B cell (primary cell): ENCODE measurements at places on chromosomes 12 and 14.

- H3K36me3 ChIP-seq, result no peaks in the 10 kb centered on the region
- peaks cover 67% of the 10 kb centered on the region for H3K4me1 ChIP-seq
- peak; percentile 41 for DNase-seq
- H3K27me3 ChIP-seq, result no peaks in the 10 kb centered on the region
- H3K27ac ChIP-seq, result peak overlapping the region; percentile 44
Observed at GRCh38 chr12:132429602-132429945, 60.4 kb upstream of the FBRSL1 start.

DNA sequence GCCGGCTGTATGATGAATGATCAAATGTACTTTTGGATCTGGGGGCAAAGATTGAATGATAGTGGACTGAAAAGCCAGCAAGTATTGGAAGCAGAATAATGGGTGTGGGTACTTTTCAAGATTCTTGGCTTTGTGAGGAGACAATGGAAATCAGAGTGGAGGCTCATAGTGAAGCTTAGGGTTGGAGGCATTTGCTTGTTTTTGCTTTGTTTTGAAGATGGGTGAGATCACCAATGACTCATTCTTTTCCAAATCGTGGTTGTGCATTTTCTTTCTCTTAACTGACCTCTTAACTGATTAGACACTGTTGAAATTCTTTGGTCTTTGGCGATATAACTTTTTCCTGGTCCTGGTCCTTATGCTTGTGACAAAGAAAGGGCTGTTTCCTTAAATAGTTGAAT, 54.4 kb downstream of the PELI2 start:
- H3K4me1 ChIP-seq, result peaks cover 15% of the 10 kb centered on the region
- DNase-seq, result no peak
- no peaks in the 10 kb centered on the region for H3K27me3 ChIP-seq
- H3K36me3 ChIP-seq, result no peaks in the 10 kb centered on the region
- no peak overlapping the region for H3K27ac ChIP-seq
- H3K4me3 ChIP-seq, result no peak overlapping the region

DNA sequence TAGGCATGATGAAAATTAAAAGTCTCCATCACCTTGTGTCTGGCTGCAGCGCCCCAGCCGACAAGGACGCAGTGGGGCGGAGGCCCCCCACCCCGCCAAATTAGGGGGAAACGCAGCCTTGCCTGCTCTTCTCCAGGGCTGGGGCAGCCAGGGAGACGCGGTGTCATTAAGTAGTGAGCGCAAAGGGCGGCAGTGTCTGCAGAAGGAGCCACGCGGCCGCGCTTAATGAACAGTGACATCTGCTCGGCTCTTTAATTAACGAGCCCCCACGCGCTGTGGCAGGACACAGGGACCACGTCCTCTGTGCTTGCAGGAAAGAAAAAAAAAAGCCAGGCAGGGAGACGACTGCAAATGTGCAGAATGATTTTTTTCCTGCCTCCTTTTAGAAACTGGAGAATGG, 93.4 kb upstream of the NCOR2 start:
- no peaks in the 10 kb centered on the region for H3K36me3 ChIP-seq
- H3K4me3 ChIP-seq, result no peak overlapping the region

- no peak for DNase-seq
- H3K4me3 ChIP-seq, result no peak overlapping the region
- peaks cover 57% of the 10 kb centered on the region for H3K4me1 ChIP-seq
- H3K27ac ChIP-seq, result peak overlapping the region; percentile 23
- H3K36me3 ChIP-seq, result no peaks in the 10 kb centered on the region
Observed at GRCh38 chr12:14993117-14993516, 20.3 kb downstream of the PDE6H start.

GRCh38 chr14:27391331-27391730, 793.5 kb upstream of the NOVA1 start:
- no peaks in the 10 kb centered on the region for H3K4me1 ChIP-seq
- no peak overlapping the region for H3K4me3 ChIP-seq
- DNase-seq, result no peak
- no peaks in the 10 kb centered on the region for H3K27me3 ChIP-seq

DNA sequence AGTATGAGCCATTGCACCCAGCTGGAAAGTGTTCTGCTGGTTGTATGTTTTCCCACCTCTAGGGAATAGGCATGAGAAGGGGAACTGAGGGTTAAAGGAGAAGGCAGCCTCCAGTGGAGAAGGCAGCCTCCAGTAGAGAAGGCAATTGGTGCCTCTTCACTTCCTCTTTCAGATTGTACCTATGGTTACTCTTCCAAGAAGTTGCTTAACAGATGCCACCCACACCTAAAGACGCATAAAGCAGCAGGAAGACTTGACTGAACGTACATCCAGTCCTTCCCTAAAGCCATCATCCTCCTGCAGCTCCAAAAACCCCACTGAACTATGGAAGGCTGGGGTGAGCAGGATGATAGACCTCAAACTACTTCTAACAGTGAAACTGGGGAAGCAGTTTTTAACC, 13.1 kb downstream of the DPF3 start:
- DNase-seq, result no peak
- H3K27me3 ChIP-seq, result no peaks in the 10 kb centered on the region
- no peak overlapping the region for H3K27ac ChIP-seq
- H3K36me3 ChIP-seq, result no peaks in the 10 kb centered on the region
- no peak overlapping the region for H3K4me3 ChIP-seq

- H3K27me3 ChIP-seq, result no peaks in the 10 kb centered on the region
- H3K4me1 ChIP-seq, result peaks cover 22% of the 10 kb centered on the region
- peak overlapping the region; percentile 72 for H3K27ac ChIP-seq
Observed at GRCh38 chr14:102592763-102593060, 263 bp downstream of the RCOR1 start.

GRCh38 chr12:54261815-54262402, 18.0 kb downstream of the CBX5 start:
- no peak overlapping the region for H3K27ac ChIP-seq
- H3K4me3 ChIP-seq, result no peak overlapping the region
- no peaks in the 10 kb centered on the region for H3K36me3 ChIP-seq
- peaks cover 17% of the 10 kb centered on the region for H3K4me1 ChIP-seq
- H3K27me3 ChIP-seq, result no peaks in the 10 kb centered on the region

GRCh38 chr12:87344699-87345098, 684.5 kb downstream of the C12orf50 start:
- H3K4me3 ChIP-seq, result no peak overlapping the region
- H3K4me1 ChIP-seq, result no peaks in the 10 kb centered on the region
- H3K36me3 ChIP-seq, result no peaks in the 10 kb centered on the region
- DNase-seq, result no peak
- H3K27me3 ChIP-seq, result no peaks in the 10 kb centered on the region
- no peak overlapping the region for H3K27ac ChIP-seq

GRCh38 chr12:52387859-52388258, 2.4 kb upstream of the KRT84 start:
- no peak for DNase-seq
- no peaks in the 10 kb centered on the region for H3K36me3 ChIP-seq
- H3K27me3 ChIP-seq, result peaks cover 7% of the 10 kb centered on the region
- H3K27ac ChIP-seq, result no peak overlapping the region
- no peak overlapping the region for H3K4me3 ChIP-seq

DNA sequence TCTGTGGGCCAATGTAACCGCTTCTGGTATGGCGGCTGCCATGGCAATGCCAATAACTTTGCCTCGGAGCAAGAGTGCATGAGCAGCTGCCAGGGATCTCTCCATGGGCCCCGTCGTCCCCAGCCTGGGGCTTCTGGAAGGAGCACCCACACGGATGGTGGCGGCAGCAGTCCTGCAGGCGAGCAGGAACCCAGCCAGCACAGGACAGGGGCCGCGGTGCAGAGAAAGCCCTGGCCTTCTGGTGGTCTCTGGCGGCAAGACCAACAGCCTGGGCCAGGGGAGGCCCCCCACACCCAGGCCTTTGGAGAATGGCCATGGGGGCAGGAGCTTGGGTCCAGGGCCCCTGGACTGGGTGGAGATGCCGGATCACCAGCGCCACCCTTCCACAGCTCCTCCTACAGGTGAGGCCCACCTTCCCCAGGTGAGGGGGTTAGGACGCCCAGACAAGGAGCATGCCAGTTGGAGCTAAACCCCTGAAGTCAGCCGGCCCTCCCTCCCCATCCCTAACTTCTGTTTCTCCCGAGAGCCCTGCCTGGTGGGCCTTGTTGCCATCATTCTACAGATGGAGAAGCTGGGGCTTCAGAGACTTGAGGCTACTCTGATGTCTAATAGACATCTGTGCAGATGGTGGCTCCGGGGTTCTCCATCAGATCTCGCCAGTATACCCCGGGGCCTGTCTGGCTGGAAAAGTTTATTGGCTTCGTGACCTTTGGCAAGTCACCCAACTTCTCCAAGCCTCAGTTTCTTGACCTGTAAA, 25.3 kb downstream of the PAPLN start:
- H3K4me3 ChIP-seq, result no peak overlapping the region
- no peak for DNase-seq
- H3K4me1 ChIP-seq, result no peaks in the 10 kb centered on the region
- H3K27ac ChIP-seq, result no peak overlapping the region
- H3K36me3 ChIP-seq, result no peaks in the 10 kb centered on the region
- no peaks in the 10 kb centered on the region for H3K27me3 ChIP-seq

DNA sequence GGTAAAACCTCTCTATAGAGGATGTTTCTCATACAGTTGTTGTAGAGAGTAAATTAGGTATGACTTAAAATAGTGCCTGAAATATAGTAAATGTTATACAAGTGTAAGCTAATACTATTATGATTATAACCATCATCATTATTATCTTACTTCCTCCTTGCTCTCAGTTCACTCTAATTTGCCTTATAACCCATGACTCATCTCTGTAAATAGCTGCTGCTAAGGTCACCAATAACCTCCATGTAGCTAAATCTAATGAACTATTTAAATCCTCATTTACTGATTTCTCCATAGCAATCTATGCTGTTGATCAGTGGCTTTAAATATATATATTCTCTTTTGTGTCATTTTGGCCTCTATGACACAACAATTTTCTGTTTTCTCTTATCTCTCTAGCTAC, 109.6 kb downstream of the RMST start:
- H3K27me3 ChIP-seq, result no peaks in the 10 kb centered on the region
- no peak for DNase-seq
- H3K4me3 ChIP-seq, result no peak overlapping the region
- H3K4me1 ChIP-seq, result no peaks in the 10 kb centered on the region

DNA sequence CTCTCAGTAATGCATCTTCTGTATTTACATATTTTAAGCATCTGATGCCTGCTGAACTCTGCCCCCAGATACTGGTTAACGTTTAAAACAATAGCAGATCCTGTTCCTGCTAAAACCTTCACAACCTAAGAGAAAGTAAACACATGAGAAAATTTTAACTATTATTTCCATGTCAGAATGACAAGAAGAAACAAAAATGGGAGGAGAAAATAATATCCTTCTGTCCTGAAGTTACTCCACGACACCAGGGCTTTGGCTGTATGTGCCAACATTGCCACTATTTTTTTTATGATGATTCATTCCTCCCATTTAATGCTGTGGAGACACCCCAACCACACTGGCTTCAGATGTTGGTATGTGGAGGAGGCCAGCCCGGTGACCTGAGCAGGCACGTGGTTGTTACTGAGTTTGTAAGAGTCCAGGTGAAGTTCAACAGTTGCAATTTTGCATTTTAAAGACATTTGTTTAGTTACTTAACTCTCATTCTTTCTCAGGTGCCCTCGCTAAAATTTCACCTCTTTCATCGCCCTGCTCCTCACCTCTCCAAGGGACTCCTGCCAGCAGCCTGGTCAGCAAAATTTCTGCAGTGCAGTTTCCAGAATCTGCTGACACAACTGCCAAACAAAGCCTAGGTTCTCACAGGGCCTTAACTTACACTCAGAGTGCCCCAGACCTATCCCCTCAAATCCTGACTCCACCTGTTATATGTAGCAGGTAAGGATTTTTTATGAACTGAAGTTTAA, 65.5 kb upstream of the SLCO1C1 start:
- H3K4me3 ChIP-seq, result no peak overlapping the region
- no peaks in the 10 kb centered on the region for H3K27me3 ChIP-seq
- H3K27ac ChIP-seq, result no peak overlapping the region
- H3K4me1 ChIP-seq, result no peaks in the 10 kb centered on the region
- DNase-seq, result no peak

DNA sequence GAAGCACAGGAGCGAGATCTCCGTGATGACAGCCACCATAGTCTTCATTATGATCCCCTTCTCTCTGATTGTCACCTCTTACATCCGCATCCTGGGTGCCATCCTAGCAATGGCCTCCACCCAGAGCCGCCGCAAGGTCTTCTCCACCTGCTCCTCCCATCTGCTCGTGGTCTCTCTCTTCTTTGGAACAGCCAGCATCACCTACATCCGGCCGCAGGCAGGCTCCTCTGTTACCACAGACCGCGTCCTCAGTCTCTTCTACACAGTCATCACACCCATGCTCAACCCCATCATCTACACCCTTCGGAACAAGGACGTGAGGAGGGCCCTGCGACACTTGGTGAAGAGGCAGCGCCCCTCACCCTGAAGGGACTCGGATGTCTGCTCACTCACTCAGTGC, 775 bp downstream of the OR10P1 start:
- H3K27me3 ChIP-seq, result no peaks in the 10 kb centered on the region
- no peak overlapping the region for H3K4me3 ChIP-seq
- no peak for DNase-seq
- no peaks in the 10 kb centered on the region for H3K36me3 ChIP-seq
- H3K27ac ChIP-seq, result no peak overlapping the region
